ENCODE measurements at places on chromosomes 5 and 9.

DNA sequence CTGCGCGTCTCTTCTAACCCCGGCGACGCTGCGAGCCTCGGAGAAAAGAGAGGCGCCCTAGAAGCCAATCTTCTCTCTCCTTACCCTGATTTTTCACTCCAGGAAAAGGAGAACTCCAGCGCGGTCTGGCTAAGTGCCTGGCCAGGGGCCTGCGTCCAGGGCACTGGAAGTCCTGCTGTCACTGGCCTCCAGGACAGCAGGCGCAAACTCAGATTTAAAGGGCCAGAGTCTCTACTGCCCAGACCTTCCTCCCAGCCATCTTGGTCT is 553 bp upstream of the FOXB2 start:
- no peak for DNase-seq

GRCh38 chr9:111759762-111760639 is 34.7 kb downstream of the SHOC1 start:
- peak; percentile 82 for DNase-seq

DNA sequence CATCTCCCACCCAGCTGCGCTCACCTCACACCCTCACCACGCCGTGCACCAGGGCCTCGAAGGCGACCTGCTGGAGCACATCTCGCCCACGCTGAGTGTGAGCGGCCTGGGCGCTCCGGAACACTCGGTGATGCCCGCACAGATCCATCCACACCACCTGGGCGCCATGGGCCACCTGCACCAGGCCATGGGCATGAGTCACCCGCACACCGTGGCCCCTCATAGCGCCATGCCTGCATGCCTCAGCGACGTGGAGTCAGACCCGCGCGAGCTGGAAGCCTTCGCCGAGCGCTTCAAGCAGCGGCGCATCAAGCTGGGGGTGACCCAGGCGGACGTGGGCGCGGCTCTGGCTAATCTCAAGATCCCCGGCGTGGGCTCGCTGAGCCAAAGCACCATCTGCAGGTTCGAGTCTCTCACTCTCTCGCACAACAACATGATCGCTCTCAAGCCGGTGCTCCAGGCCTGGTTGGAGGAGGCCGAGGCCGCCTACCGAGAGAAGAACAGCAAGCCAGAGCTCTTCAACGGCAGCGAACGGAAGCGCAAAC is 1.1 kb downstream of the POU4F3 start:
- no peak for DNase-seq

DNA sequence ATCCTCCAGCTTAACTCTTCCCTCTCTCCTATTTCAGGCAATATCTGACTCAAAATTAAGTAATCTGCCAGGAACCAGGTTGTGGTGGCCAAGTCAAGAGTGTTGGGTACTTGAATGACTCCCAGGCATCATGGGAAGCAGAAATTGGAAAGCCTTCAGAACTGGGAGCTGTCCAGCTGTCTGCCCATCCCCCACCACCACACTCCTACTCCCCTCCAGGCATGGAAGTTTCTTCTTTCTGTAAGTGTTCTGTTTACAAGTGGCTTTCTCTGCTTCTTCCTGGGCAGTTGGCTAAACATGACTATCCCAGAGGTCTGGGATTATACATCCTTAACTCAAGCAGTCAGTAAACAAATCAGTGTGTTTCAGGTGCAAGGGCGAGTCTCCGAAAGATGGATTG is 14.6 kb upstream of the PBX3 start:
- DNase-seq, result no peak

DNA sequence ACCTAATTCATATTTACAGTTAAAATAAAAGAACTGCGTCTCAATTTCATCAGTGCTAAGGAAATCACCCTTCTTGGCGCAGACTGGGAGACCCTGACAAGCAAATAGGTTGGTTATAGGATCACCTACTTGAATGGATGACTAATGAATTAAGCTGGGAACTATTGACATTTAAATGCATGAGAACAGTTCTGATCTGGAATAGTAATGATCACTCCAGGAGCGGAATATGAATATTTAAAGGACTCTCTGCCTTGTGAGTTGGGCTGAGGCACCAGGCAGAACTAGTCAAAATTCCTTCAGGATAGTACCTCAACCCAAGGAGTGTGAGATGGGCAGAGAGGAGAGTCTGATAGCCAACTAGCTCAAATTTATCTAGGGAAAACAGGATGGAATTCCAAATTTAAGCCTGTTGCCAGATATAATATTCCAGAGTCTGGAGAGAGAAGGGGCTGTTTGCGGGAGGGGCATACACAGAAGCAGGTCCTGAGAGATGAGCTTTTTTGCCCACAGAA is 364.4 kb downstream of the CSNK1G3 start:
- DNase-seq, result no peak

GRCh38 chr9:105390871-105391270 is 57.0 kb upstream of the FSD1L start:
- DNase-seq, result no peak

DNA sequence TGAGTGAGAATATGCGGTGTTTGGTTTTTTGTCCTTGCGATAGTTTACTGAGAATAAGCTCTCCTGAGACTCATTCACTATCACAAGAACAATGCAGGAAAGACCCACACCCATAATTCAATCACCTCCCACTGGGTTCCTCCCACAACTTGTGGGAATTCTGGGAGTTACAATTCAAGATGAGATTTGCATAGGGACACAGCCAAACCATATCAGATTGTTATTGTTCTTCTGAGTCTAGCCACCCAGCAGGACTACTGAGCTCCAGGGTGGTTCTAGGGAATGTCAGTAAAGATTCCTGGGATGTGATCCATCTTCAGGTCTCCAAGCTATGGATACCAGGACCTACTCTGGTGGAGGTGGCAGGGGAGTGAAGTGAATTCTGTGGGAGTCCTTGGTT is 2075.1 kb upstream of the CDH9 start:
- no peak for DNase-seq

GRCh38 chr9:127905788-127906191 is 6.4 kb upstream of the ST6GALNAC6 start:
- DNase-seq, result no peak

DNA sequence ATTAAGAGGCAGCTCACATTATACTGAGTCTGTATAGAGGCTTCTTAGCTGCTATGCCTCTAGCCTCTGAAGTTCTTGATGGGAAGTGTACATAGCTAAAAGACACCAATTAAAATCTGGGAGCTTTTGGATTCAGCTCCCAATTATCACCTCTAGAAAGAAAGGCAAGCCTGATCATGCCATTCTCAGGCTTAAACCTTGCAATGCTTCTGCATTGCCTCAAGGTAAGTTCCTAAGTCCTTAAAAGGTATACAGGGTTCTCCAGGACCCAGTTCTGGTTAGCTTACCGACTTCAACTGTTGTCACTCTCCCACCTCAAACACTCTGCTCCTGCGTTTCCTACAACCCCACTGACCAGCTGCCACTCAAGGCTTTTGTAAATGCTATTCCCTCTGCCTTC is 17.5 kb upstream of the CCL28 start:
- DNase-seq, result peak; percentile 77

GRCh38 chr5:121628783-121629182 is 222.9 kb upstream of the FTMT start:
- DNase-seq, result peak; percentile 20

DNA sequence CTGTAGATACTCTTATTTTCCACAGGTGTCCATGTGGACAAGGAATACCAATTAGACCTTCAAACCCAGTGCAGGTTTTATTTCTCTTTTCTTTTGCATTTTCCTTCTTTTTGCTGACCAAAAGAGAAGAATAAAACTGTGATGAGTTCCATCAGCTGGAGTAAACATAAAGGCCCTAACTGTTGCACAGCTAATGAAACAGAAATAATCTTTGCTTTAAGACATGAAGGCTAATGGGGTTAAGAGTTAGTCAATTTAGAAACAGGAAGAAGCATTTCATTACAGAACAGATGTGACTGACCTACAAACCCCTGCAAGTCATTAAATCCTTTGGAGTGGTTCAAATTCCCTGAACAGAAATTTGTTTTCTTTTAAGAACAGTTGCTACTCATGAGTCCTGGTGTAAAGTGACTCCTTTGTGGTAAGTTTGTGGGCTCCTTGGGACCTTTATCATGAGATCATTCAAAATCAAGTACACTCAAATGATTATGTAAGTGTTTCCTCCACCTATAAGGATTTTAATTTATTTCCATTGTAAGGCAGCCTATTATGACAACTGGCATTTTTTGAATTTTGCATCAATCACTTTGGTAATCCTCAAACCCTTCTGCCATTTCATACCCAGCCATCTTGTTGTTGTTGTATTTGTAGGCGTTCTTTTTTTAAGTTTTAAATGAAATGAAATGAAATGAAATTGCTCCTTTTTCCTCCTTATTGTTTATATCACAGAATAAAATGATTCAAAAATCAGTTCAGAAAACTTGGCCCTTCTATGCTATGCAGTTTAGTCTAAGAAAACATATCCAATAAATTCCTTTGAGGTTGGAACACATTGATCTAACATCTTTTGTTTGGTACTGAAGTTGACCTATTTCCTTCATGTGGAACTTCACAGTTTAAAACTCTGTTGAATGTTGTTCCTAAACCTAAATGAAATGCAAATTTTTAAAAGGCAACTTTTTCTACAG is 1.3 kb downstream of the MINAR2 start:
- no peak for DNase-seq

DNA sequence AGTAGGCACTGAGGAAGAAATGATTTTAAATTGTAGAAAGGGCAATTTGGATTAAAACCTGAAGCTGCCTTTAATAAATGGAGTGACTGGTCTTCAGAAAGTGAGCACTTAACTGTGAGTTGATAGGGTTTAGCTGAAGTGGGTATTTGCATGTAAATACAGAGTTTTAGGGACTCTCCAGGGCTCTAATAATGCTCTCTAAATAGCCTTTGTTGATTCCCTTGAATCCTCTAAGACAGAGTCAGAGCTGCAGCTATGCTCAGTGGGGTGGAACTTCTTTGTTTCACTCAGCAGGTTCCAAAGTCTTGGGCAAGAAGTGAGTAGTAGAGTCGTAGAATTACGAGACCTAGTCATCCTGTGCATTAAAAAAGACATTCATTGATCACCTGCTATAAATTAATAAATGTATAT is 21.4 kb downstream of the GLRA1 start:
- DNase-seq, result no peak

GRCh38 chr5:14402424-14402823 is 179.2 kb upstream of the OTULINL start:
- DNase-seq, result no peak

- DNase-seq, result peak; percentile 4
These were observed 26.4 kb upstream of the UGT3A1 start for GRCh38 chr5:36017622-36018021.

GRCh38 chr5:170437621-170438375 is 48.6 kb upstream of the KCNMB1 start:
- no peak for DNase-seq

DNA sequence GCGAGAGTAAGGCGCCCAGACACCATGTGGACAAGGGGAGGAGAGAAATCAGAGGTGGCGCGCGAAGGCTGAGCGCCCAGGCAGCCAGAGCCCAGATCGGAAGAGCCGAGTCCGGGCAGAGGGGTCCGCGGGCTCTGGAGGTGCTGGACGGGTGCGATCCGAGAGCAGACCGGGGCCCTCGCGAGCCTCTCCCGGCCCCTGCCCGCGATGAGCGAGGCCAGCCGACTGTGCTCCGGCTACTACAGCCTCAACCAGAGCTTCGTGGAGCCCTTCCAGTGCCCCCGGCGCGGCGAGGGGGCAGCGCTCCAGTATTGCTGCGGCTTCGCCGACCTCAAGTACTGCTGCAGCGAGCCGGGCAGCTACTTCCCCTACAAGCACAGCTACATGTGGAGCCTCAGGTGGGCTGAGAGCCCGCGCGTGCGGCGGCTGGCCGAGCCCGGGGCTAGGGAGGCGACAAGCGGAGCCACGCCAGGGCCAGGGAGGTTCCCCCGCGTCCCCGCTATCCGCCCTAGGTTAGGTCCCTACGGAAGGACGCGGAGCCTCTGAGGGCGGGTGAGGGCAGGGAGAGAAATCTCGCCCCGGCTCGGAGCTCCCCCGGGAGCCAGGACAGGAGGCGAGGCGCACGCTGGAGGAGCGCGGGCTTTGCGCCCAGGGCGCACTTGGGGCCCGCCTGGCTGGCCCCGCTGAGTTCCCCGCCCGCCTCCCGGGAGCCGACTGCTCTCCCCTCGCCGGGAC is at the start of gene SHISAL2B:
Gene SHISAL2B (plus strand): TSS at position 87 of the 735 bp plus-strand sequence. CDS start 121 bp downstream, at position 208.
- no peak for DNase-seq

- DNase-seq, result no peak
These were observed 29.5 kb downstream of the SURF6 start for GRCh38 chr9:133306242-133307204.

DNA sequence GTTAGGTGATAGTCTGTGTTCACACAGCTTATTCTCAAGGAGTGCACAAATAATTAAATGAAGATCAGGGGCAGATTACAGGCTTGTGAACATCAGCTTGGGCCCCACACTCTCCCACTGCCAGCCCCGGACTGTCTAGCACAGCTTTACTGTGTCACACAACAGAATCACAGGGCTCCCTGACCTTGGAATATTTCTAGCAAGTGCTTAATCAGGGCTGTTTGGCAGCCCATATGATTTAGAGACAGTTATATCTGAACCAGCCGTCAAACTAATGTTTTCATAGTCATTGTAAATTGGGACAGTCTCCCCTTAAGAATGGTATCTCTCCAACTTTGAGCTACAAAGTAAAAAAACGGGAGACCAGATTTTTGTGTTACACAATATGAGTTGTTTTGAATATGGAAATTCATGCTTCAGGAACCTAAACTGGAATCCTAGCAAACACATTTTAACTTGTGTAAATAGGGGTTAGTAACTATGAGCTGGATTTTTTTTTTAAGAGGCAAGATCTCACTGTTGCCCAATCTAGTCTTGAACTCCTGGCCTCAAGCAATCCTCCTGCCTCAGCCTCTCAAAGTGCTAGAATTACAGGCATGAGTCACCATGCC is 517.6 kb downstream of the BNC2 start:
- peak; percentile 59 for DNase-seq

- peak; percentile 13 for DNase-seq
These were observed 28.4 kb upstream of the HK3 start for GRCh38 chr5:176927562-176927961.

- peak; percentile 22 for DNase-seq
These were observed 53.5 kb upstream of the CDKN2AIPNL start for GRCh38 chr5:134464988-134465815.

- peak; percentile 13 for DNase-seq
These were observed 158.0 kb downstream of the SEMA5A start for GRCh38 chr5:9387879-9388278.

DNA sequence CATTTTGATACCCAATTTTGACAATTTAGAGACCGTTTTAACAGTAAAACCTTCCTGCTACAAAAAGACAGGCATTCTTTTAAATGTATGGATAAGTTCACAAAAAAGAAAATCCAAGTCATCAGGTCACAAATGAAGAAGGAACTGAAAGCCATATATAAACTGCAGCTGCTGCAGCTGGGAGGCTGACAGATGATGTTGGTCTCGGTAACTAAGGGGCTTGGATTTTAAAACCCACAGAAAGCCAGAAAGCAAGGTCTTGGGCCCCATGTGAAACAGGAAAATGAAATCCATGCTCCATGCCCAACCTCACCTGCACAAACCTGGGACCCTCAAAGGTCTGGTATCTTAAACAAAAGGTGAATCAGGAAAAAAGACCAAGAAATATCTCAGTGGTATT is 15.7 kb upstream of the C5orf34 start:
- DNase-seq, result no peak

DNA sequence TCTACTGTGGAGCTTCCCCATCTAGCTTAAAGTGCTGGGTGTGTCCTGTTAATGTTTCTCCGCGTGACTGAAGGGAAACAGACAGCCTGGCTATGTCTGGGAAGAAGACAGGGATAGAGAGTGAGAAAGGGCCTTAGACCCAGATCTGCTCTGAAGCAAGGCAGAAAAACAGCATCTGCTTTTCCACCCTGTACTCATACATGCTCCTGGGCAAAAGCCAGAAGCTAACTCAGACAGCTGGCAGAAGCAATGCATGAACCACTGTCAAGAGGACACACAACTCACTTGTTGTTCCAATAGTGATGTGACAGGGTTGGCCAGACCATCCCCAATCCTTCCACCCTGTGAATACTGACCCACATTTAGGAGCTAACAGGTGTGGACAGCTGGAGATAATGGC is 63.3 kb downstream of the DPYSL3 start:
- DNase-seq, result no peak
